Stimulated activated CD4-positive, alpha-beta T cell treated with anti-CD3 and anti-CD28 coated beads, Interleukin-4, amount 100 ng/mL, for 4 hours (primary cell): ENCODE measurements at places on chromosomes 16 and 17.

- no peak for DNase-seq
Observed at GRCh38 chr17:17516941-17517720, 20.9 kb upstream of the RASD1 start.

DNA sequence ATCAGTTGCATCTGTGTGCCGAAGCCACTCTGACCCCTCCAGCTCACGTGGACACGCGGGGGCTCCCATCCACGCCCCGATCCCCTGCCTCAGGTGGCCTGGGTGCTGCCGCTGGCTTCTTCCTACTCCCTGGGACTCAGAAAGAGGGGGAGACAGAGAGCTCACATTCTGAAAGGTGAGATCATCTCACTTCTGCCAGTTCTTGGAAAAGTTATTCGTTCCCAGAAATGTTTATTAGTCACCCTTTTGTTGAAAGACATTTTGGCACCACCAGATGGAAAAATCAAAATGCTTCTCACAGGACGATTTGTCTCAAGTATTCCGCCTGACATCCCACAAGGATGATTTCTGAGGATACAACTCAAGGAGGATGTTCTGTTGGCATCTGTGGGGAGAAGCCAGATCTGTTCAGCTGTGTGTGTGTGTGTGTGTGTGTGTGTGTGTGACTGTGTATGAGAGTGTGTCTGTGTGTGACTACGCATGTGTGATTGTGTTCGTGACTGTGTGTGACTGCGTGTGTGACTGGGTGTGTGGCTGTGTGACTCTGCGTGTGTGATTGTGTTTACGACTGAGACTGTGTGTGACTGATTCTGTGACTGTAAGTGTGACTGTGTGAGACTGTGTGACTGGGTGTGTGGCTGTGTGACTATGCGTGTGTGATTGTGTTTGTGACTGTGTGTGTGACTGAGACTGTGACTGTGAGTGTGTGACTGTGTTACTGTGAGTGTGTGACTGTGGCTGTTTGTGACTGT lies 207.3 kb downstream of the NTN1 start:
- DNase-seq, result no peak

GRCh38 chr16:64826374-64826773 lies 295.5 kb downstream of the CDH11 start:
- DNase-seq, result no peak

GRCh38 chr17:12021623-12022140 lies 1.0 kb downstream of the MAP2K4 start:
- DNase-seq, result no peak

DNA sequence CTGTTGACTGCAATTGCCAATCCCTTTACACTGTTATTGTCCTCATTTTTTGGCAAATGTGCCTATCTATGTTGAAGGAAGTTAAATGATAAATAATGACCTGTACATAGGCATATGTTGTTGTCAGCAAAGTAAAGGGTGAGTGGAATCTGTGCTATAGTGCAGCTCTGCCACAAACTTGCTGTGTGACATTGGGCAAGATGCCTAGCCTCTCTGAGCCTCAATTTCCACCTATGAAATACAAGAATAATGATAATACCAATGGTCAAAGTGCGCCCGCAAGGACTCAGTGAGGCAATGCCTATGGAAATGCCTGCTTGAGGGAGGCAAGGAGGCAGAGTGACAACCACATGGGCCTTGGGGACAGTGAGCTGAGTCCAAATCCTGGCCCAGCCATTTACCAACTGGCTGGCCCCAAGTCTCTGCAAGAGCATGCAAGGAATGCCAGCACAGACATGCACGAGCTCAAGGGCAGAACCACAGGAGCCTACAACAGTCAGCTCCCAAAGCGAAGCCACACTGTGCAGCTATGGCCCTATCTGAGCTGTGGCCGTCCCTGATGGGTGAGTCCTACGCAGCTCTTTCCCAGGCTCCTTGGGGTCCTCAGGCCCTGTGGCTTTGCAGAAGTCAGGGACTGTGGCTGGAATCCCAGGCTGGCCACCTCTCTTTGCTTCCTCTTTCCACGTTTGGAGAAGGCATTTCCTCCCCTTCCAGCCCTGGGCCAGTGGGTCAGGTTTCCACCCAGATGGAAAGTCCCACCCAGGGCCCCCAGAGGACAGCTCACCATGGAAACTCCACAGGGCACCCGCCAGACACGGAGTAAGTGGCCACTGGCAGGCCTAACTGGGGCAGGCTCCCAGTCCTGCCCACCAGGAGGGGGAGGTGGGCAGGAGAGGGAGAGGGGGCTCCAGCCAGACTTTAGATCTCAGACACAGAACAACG lies 82.1 kb downstream of the ZNF423 start:
- DNase-seq, result no peak

DNA sequence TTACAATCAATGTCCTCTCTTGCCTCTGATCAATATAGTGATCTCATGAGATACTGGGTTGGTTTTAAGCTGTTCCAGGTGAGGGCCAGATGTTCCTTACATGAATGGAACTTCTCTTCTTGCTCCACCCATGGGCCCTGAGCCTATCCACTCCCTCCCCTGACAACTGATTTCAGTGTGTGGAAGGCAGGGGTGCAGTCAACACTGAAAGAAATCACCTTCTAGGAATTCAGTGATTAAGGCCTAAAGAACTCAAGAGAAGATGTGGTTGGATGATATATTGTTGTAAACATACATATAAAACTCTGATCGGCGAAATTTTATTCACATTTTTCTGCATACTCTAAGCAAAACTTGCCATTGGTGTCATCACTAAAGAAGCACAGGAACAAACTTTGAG lies 6.7 kb upstream of the GOSR2 start:
- DNase-seq, result no peak

DNA sequence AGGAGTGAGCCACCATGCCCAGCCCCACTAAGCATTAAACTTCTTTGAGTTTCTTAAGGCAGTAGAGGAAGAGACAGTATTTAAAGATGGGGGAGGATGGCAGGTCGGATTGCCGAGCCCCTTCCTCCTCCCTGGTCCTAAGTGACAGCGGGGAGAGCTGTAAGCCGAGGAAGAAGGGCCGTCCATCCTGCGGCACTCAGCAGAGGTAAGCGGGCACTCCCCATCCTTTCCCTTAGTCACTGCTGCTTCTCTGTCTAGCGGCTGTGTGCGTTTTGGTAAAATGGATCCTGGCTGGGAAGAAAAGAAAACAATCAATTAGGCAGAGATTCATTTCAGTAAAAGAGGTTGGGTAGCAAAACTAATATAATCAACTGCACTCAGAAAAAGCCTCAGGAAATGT lies 13.9 kb downstream of the DNAAF1 start:
- no peak for DNase-seq

DNA sequence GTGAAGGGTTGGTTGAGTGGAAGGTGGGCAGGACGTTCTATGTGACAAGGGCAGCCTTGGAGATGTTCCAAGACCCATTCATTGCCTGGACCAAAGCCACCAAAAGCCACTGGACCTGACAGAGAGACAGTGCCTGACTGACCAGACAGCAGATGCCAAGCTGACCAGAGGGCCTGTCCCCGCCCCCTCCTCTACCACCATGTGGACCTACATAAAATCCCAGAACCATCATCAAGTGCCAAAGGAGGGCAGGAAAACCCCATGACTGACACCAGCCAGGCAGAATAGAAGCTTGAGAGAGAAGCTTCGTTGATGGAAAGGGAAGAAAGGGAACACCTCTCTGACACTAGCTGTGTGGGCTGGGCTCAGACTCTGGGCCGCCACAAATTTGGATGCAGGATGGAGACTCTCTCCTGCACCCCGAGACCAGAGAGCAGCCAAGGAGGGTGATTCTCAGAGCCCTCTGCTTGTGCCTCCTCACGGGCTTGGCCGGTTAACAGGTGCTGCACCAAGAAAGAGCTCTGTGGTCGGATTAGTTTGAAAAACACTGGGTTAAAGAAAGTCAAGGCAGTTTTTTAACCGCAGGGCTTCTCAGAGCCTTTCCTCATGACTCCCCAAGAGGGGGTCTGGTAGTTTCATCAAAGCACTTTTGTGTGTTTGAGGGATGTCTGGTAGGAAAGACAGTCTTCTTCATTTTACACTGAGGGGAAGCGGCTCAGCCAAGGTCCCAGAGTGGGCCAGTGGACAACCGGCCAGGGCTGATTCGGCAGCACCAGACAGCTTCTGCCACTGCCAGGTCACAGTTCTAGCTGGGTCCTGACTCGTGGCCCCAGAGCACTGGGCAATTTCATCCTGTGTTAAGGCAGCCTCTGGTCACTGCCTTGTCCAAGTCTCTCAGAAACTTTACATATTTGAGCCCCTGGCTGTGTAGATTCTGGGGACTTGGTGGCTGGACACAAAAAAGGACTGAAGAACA lies 1.7 kb downstream of the TNFRSF13B start:
- DNase-seq, result no peak

- no peak for DNase-seq
Observed at GRCh38 chr16:71368958-71369357, 10.4 kb downstream of the CALB2 start.
